ENCODE measurements at places on chromosomes 16 and 17.

- H3K27me3 ChIP-seq = no peaks in the 10 kb centered on the region
- peaks cover 4% of the 10 kb centered on the region for H3K4me1 ChIP-seq
- H3K27ac ChIP-seq = no peak overlapping the region
These were observed 26.8 kb downstream of the CMTR2 start for GRCh38 chr16:71262391-71262790.

GRCh38 chr16:76756423-76756822, 434.6 kb upstream of the MON1B start:
- no peak overlapping the region for H3K4me3 ChIP-seq
- H3K4me1 ChIP-seq = no peaks in the 10 kb centered on the region
- H3K36me3 ChIP-seq = no peaks in the 10 kb centered on the region
- no peak overlapping the region for H3K27ac ChIP-seq
- no peak for DNase-seq

GRCh38 chr16:58176608-58177352, 21.1 kb downstream of the CSNK2A2 start:
- H3K4me1 ChIP-seq = peaks cover 1% of the 10 kb centered on the region
- no peaks in the 10 kb centered on the region for H3K36me3 ChIP-seq
- DNase-seq = no peak

DNA sequence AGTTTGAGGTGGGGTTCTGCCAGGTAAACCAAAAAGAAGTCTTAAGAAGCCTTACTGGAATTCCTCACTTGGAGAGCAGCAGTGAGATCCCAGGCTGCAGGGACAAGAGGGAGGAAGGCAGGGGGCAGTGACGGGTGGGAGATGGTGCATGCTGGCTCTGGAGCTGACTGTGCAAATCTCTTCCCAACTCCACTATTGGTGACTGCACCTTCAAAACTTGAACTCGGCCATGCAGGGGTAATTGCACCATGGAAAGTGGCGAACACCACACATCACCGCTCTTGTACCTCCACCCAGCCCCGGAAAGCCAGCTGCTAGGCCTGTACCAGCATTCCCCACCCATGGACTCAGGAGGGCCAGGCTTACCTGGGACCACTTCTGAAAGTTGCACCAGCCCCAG, 51.4 kb upstream of the CDR2 start:
- no peak overlapping the region for H3K4me3 ChIP-seq
- DNase-seq = no peak
- H3K36me3 ChIP-seq = peaks cover 4% of the 10 kb centered on the region
- H3K4me1 ChIP-seq = peaks cover 4% of the 10 kb centered on the region
- H3K27ac ChIP-seq = no peak overlapping the region
- peaks cover 3% of the 10 kb centered on the region for H3K27me3 ChIP-seq

DNA sequence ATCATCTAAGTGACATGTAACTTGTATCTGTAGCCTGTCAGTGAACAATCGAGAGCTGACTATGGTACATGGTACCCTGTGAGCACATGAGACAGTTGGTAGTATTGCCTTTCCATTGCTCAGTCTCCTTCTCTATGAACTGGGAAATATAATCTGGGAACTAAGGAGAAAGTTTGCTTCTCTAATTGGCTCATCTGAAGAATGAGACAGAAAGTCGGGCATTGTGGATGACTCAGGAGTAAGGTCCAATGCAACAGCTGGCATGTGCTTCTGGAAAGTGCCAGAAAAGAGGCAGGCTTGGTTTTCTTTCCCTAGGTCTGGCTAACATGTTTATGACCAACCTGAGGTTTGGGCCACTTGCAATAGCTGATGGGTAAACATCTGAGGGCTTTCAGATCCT, 51.9 kb downstream of the ZZEF1 start:
- H3K36me3 ChIP-seq = peaks cover 4% of the 10 kb centered on the region
- H3K4me3 ChIP-seq = no peak overlapping the region
- no peak overlapping the region for H3K27ac ChIP-seq
- no peaks in the 10 kb centered on the region for H3K4me1 ChIP-seq

GRCh38 chr16:11781773-11782172, 15.3 kb downstream of the ZC3H7A start:
- DNase-seq = peak; percentile 25
- peak overlapping the region; percentile 96 for H3K27ac ChIP-seq
- H3K27me3 ChIP-seq = peaks cover 4% of the 10 kb centered on the region
- H3K36me3 ChIP-seq = no peaks in the 10 kb centered on the region

DNA sequence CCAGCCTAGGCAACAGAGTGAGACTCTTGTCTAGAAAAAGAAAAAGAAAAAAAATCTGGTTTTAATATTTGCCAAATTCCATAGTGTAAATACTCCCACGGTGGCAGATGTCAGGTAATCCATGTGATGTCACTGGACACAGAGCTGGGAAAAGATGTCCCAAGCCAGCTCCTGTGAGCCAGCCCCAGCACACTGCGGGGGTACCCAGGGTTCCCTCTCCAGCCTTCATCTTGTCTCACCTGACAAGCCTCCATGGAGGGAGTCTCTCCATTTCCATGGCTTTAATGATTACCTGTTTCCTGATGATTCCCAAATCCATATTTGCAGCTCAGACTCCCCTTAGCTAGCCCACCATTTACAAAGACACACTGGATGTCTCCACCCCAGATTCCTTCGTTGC, 4.6 kb downstream of the CD300LB start:
- peaks cover 14% of the 10 kb centered on the region for H3K27me3 ChIP-seq
- H3K36me3 ChIP-seq = peaks cover 16% of the 10 kb centered on the region
- no peak overlapping the region for H3K27ac ChIP-seq

DNA sequence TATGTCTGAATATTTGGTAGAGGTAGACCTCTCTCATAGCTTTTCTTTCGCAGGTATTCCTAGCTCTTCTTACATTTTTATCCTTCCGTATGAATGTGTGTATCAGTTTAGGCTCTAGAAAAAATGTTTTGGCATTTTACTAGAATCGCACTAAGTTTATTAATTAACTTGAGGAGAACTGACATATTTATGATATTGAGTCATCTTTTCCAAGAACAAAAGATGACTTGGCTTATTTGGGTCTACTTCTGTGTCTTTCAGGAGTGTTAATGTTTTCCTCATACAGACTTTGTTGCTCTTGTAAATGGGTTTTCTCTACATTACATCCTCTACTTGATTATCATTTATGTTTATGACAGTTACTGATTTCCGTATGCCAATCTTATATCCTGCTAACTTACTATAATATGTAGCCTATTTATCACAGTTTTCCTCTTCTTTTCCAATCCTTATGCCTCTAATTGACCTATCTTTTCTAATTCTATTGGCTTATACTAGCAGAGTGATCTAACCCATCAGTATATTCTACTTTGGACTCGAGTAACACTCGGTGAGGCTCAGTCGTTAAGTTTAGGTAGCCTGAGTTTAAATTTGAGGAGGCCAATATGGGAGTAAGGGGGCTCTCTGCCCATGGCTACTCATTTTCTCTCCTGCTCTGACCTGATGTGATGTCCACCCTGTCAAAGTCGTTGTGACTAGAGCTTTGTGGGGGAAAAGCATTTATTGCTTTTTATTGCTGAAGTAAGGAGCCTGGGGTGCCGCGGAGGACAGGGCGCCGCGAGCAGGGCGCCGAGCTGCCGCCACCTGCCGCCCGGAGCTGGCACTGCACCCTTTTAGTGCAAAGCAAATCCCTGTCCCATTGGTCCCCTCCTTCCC, 20.0 kb downstream of the ST6GALNAC1 start:
- DNase-seq = peak; percentile 88
- H3K4me3 ChIP-seq = no peak overlapping the region
- H3K27me3 ChIP-seq = peaks cover 2% of the 10 kb centered on the region
- H3K27ac ChIP-seq = no peak overlapping the region
- no peaks in the 10 kb centered on the region for H3K36me3 ChIP-seq

DNA sequence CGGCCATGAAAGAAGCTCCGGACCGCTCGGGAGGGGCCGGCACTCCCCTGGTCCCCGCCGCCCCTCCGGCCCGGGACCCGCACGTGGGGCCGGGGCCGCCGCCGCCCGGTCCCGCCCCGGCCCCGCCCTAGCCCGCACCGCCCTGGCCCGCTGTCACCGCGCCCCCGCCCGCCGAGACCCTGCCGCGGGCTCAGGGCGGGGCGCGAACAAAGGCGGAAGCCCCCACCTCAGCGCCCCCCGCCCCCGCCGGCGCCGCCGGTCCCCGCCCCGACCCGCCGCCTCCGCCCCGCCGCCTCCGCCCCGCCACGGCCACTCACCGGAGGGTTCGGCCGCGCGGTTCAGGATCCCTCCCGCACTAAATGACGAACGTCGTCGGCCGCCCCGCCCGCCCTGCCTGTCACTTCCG, at the start of gene ARHGDIA:
ARHGDIA (minus strand) TSS at position 357 of the 406 bp plus-strand sequence. CDS start 1,407 bp downstream, outside the sequence.
- DNase-seq = no peak
- peaks cover 3% of the 10 kb centered on the region for H3K4me1 ChIP-seq
- H3K36me3 ChIP-seq = no peaks in the 10 kb centered on the region
- peak within 1 kb of the TSS; percentile 92 for H3K4me3 ChIP-seq
- H3K27me3 ChIP-seq = peaks cover 5% of the 10 kb centered on the region
- peak within 1 kb of the TSS; percentile 88 for H3K27ac ChIP-seq

DNA sequence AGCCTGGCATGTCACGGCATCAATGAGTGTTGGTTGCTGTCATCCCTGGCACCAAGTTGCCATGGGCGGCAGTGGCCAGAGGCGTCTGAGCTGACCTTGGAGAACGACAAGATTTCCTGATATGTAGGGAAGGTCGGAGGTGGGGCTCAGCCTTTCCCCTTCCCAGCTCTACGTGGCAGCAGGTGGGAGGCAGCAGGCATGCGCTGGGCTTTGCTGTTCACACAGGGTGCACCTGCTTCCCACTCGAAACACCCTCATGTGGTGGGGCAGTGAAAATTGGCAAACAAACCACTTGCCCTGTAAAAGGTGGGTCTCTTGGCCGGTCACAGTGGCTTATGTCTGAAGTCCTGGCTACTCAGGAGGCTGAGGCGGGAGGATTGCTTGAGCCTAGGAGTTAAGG, 12.3 kb upstream of the TFAP4 start:
- no peak for DNase-seq
- H3K27ac ChIP-seq = peak overlapping the region; percentile 46
- H3K27me3 ChIP-seq = peaks cover 7% of the 10 kb centered on the region
- H3K4me3 ChIP-seq = no peak overlapping the region
- H3K4me1 ChIP-seq = peaks cover 3% of the 10 kb centered on the region
- peaks cover 6% of the 10 kb centered on the region for H3K36me3 ChIP-seq

DNA sequence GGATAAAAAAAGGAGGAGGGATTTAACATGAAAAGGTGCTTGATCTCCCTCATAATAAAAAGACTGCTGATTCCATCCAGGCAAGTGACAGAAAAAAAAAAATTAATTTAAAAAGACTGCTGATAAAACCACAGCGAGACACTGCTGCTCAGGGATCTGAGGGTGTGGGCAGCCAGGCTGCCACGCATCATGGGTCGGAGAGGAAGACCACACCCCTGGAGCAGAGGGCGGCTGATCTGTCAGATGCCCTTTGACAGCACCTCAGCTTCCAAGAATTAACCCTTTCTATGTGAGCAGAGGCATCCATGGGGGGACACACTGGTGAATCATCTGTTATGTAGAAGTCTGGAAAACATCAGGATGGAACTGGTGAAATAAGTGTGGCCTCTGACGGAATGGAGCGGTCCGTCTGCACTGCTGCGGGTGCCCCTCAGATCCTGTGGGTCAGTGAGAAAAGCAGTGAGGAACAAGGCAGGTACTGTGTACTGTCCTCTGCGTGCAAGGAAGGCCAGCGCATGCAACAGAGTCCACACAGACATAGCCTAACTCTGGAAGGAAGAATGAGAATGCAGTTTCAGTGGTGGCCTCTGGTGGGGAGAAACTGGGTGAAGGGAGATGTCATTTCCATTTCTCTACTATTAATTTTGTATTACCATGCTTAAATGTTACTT, 19.8 kb downstream of the MAPT start:
- H3K27me3 ChIP-seq = peaks cover 7% of the 10 kb centered on the region
- no peak overlapping the region for H3K27ac ChIP-seq
- peaks cover 14% of the 10 kb centered on the region for H3K36me3 ChIP-seq
- no peak for DNase-seq

GRCh38 chr17:7989781-7990655, 12.4 kb upstream of the GUCY2D start:
- H3K36me3 ChIP-seq = no peaks in the 10 kb centered on the region
- DNase-seq = peak; percentile 93
- H3K4me1 ChIP-seq = no peaks in the 10 kb centered on the region
- peaks cover 2% of the 10 kb centered on the region for H3K27me3 ChIP-seq

- H3K36me3 ChIP-seq = no peaks in the 10 kb centered on the region
- H3K4me1 ChIP-seq = peaks cover 22% of the 10 kb centered on the region
- no peak overlapping the region for H3K27ac ChIP-seq
- peak; percentile 7 for DNase-seq
- no peak overlapping the region for H3K4me3 ChIP-seq
These were observed 2.3 kb upstream of the SAMD14 start for GRCh38 chr17:50132104-50132794.

DNA sequence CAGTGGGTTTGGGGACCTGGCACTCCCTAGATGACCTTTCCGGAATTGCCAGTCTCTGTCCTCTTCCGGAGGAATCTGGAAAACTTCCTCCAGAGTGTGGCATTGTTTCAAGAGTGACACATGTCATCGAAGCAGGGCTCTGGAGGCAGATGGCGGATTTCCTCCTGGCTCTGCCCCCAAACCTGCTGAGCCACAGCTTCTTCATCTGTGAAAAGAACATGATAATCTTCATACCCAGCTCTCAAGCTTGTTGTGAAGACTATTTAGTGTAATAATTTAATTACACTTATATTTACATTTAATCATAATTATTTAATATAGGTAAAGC, 19.7 kb upstream of the TEX2 start:
- no peak for DNase-seq
- H3K27me3 ChIP-seq = no peaks in the 10 kb centered on the region
- H3K36me3 ChIP-seq = no peaks in the 10 kb centered on the region
- H3K27ac ChIP-seq = no peak overlapping the region
- peaks cover 3% of the 10 kb centered on the region for H3K4me1 ChIP-seq

GRCh38 chr17:54882371-54882770, 18.3 kb upstream of the TOM1L1 start:
- no peak for DNase-seq
- H3K27ac ChIP-seq = no peak overlapping the region
- no peaks in the 10 kb centered on the region for H3K36me3 ChIP-seq
- H3K4me1 ChIP-seq = no peaks in the 10 kb centered on the region
- no peaks in the 10 kb centered on the region for H3K27me3 ChIP-seq

DNA sequence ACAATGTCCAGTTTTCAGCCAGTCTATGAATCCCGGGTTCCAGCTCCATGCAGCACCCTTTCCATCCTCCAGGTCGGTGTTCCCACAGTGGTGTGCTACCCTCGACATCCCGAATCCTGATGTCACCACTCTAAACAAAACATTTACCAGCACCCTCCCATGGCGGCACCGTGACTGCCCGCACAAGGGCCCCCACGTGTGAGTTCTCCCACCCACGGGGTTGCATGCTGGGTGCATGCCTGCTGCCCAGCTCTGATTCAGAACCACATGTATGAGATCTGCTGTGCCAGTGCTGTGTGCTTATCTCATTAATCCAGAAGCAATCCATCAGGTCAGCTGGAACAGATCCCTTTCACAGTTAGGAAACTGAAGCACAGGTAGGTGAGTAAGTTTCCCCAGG, 57.4 kb downstream of the C16orf78 start:
- H3K4me3 ChIP-seq = no peak overlapping the region
- peaks cover 2% of the 10 kb centered on the region for H3K27me3 ChIP-seq
- H3K4me1 ChIP-seq = peaks cover 4% of the 10 kb centered on the region
- H3K27ac ChIP-seq = no peak overlapping the region
- no peak for DNase-seq
- H3K36me3 ChIP-seq = peaks cover 11% of the 10 kb centered on the region

Data from glutamatergic neuron (in vitro differentiated cells).